Activated T-cell treated with anti-CD3 and anti-CD28 coated beads for 1 hour (primary cell): ENCODE measurements at places on chromosomes 16 and 17.

GRCh38 chr16:63613701-63614100 is 1508.2 kb downstream of the CDH11 start:
- no peak for DNase-seq

DNA sequence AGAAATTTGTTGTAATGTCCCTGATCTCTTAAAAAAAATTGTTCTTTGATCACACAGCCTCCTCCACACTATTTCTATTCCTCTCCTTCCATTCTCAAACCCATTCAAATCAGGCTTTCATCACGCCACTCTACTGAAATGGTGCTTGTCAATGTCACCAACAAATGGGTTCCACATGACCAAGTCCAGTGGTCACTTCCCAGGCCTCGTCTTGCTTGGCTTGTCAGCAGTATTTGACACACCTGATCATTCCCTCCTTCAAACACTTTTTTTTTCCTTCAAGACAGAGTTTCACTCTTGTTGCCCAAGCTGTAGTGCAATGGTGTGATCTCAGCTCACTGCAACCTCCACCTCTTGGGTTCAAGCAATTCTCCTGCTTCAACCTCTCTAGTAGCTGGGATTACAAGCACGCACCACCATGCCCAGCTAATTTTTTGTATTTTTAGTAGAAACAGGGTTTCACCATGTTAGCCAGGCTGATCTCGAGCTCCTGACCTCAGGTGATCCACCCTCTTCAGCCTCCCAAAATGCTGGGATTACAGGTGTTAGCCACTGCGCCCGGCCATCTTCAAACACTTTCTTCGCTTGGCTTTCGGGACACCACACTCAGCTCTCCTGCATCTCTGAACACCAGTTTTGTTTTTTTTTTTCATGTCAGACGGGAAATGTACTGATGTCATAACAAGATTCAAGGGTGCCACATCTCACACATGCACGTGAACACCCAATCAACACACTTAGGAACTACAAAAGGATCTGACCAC is 18.3 kb downstream of the NQO1 start:
- DNase-seq: no peak

DNA sequence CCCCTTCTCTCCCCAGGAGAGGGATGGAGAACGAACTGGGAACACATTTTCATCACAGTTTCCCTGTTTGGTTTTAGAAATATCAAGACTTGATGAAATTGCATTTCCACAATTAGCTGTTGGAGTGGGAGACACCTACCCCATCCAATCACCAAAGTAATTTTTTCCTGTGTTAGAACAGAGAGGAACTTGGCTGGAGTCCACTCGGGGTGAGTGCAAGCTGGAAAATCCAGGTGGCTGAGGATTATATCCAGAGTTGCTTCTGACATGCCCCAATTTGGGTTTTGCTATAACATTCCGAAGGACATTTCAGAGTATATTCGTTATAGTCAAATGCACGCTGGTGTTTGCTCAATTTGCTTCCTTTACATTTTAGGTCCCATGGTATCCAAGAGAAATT is 231.8 kb downstream of the C16orf95 start:
- no peak for DNase-seq

GRCh38 chr16:19757026-19757425 is 39.0 kb downstream of the IQCK start:
- DNase-seq: no peak

- no peak for DNase-seq
Observed at GRCh38 chr17:75878174-75878998, at the start of gene TRIM47. Gene TRIM47 (minus strand): TSS chr17:75878581. CDS start chr17:75878548, 33 bp downstream.

DNA sequence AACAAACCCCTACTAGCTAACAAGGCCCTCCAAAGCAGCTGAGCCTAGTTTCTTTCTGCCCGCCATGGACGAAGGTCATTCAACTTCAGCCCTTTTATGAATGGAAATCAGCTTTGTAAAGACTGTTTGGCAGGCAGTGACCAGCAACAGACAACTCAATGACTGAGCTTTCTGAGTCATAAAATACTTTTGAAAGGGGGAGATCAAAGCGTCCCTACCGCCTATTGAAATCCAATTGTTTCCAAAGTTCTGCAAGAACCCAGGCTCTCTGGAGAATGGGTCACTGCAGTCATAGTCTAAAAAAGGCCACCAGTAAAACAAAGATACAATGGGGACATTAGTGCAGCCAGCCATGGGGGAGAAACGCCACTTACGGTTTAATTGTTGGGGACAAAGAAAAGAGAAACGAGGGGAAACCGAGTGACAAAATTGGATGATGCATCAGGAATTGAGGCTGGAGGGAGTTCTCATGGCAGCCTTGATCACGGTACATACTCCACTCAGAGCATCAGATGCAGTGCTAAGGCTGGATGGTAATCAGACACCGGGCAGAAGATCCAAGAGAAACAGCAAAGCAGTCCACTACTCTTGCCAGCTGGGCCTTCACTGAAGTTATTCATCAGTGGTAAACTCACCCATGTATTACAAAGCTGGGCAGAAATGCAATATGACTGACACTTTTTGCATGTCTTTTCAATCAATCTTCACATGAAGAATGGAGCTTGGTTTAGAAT is 9.8 kb downstream of the ADAMTS18 start:
- no peak for DNase-seq

- DNase-seq: no peak
Observed at GRCh38 chr17:59892251-59892923, 356 bp downstream of the TUBD1 start.

- DNase-seq: no peak
Observed at GRCh38 chr16:81492311-81492761, 47.7 kb downstream of the CMIP start.

DNA sequence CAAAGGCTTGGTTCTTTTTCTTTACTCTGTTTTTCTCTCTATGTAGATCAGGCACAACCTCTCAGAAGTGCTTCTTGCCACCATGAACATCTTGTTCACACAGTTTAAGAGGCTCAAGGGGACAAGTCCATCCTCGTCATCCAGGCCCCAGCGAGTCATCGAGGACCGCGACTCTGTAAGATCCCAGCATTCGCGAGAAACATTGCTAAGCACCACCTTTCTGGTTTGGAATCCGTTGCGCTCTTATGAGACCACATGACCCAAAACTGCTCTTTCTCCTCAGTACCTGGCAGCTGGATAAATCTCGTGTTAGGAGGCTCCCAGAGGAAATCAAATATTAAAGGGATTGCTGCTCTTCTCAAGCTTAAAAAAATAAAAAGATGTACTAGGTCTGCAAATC is 23.3 kb upstream of the SLC12A3 start:
- no peak for DNase-seq

GRCh38 chr16:58157239-58157638 is 28.1 kb upstream of the CFAP20 start:
- no peak for DNase-seq

- DNase-seq: no peak
Observed at GRCh38 chr17:12282056-12282455, 261.4 kb downstream of the MAP2K4 start.

DNA sequence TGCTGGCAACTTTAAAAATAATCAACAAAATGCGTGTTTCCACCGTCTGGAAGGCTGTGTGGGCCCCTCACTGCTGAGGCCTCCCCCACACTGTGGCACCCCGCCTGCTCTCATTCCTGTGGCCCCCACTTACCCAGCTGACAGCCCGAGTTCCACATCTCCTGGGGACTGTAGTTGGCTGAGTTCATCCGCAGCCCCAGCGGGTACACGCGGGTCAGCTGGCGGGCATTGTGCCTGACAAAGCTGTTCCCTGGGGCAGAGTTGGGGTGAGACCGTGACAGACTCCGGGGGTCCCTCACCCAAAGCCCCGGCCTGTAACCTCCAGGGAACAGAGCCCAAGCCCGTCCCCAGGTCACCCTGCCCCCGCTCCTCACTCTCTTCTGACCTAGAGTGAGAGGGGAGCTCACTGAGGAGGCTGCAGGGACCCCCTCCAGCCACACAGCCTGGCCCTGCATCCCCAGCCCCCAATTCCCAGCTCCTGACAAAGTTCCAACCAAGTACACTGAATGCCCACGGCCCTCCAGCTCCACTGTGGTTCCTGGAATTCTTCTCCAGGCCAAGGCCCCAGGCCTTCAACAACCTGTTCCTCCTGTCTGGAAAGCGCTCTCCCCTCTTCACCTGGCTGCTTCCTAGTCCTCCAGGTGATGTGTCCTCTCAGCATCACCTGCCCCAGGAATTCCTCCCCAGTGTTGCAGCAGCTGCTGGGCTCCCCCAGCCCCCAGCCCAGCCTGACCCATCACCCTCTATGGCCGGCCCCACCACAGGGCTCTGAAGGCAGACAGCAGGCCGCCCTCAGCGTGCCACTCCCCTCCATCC is 18.0 kb downstream of the PLCD3 start:
- no peak for DNase-seq

DNA sequence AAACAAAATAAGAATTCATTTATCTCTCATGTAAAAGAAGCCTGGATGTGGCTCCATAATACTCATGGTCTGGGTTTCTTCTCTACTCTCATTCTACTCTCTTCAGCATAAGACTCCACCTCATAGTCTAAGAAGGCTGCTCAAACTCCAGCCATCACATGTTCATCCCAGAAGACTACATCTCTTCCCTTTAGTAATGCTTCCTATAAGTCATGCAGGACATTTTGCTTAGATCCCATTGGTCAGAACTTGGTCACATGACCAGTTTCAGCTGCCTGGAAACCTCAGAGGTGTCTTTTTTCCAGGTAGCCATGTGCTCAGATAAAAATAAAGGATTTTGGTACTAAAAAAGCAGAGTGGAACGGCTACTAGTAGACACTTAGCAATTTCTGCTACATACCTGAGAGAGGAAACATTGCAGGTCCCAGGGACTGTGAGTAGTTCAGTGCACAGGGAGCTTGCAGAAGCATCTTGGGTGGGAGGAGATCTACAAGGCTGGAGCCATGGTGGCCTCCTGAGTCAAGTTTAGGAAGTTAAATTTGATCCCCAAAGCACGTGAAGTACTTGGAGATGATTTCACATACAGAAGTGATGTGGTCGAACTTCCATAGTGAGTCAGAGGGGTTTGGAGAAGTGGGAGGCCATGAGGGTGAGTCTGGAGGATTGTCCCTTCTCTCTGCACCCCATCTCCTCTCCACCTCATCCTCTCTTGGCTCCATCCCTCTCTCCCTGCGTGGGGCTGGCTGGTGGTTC is 110.2 kb downstream of the CCDC182 start:
- DNase-seq: no peak

DNA sequence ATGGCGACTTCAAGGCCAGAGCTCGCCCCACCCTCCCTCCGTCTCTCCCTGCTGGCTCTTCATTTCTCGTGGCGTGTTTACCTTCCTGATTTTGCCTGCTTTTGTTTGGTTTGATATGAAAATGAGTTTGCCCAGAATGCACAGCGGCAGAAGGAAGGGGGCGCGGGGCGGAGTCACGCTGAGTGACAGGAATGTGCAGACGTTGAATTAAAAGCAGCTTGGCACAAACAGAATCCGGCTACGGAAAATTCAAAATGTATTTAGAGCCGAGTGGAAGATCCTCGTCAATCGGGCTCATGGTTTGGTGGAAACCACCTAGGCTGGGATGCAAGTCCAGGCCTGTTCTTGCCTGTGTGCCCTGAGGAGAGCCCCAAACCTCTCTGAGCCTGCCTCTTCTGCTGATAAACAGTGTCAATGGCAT is 102.7 kb downstream of the SDK2 start:
- DNase-seq: no peak

- DNase-seq: no peak
Observed at GRCh38 chr17:45234641-45235415, 13.1 kb downstream of the FMNL1 start.

DNA sequence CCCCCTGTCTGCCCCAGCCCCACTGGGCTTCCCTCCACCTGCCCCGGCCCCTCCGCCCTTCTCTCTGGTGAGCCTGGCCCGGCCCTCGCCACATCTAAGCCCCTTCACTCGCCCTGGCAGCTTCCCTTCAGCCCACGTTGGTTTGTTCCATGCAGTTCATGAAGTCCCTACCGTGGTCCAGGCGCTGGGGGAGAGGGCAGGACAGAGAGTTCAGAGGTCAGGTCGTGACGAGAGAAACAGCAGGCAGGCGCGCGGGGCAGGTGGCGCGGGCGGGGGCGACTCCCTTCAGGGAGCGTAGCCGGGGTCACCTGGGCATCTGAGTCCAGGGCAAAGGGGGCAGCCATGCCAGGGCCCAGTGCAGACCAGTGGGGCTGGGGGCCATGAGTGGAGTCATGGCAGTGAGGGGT is 8.9 kb upstream of the TEDC2 start:
- no peak for DNase-seq

GRCh38 chr16:50989047-50989446 is 162.0 kb downstream of the SALL1 start:
- DNase-seq: no peak

DNA sequence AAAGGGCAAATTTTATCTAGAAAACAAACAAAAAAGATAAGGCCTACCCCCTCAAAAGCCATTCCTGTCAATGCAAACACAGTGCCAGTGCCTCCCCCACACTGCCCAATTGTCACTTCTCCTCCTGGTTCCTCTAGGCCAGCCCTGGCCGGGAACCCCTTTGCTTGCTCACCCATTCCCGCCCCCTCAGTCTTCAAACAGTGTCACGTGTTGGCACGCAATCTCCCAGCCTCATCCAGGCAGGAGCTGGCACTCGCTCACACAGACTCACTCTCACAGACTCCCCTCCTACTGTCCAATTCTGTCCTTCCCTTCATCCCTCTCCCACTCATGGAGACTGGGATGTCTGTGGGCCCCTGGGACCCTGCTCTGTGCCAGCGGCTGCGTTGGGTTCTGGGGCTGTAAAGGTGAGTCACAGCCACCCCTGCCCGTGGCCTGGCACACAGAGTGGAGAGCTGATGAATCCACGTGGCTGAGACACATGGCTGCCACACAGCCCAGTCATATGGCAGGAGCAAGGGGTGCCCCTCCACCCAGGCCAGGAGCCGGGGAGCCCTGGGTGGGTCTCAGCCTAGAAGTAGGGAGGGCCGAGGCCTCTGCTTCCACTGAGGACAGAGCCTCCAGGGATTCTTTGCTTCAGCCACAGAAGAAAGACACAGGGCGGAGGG is 54.8 kb downstream of the VAC14 start:
- no peak for DNase-seq

DNA sequence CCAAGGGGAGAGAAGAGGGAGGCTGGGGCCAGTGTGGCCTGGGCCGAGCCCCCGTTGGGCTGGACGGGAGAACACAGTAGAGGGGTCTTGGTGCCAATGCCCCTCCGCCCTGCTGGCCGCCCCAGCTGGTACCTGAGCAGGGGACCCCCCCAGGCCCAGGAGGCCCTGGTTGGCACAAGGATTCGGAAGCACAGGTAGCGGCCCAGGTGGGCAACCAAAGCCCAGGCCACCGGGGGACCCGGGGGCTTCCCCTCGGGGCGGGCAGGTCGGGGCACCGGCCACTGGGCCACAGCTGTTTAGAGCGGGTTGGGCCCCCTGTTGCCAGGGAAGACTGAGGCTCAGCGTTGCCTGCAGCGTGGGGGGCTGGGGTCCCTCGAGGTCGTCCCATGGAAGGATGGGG is 28.2 kb upstream of the C1QTNF8 start:
- DNase-seq: no peak

DNA sequence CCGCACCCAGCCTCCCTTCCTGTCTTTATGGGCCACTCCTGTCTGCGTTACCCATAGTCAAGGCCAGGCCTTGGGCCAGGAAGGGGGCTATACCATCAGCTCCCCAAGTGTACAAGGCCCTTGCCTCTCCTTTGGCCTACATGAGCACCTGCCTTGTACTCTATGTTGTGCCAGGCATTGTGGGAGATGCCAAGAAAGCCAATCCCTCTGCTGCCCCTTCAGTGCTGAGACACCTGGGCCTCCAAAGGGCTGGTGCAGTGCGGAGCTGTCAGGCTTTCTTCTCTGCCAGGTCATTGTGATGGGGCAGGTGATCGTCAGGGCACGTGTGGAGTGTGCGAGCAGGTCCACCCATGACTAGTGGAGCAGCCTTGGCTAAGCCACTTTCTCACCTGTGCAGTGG is 59.9 kb downstream of the MPRIP start:
- DNase-seq: no peak
